ENCODE measurements at places on chromosomes 3 and 15.
A peak's percentile ranks its signal among the peaks of the same experiment; 100 is the strongest.

- DNase-seq, result no peak
These were observed 6.0 kb downstream of the IL1RAP start for GRCh38 chr3:190519886-190520285.

DNA sequence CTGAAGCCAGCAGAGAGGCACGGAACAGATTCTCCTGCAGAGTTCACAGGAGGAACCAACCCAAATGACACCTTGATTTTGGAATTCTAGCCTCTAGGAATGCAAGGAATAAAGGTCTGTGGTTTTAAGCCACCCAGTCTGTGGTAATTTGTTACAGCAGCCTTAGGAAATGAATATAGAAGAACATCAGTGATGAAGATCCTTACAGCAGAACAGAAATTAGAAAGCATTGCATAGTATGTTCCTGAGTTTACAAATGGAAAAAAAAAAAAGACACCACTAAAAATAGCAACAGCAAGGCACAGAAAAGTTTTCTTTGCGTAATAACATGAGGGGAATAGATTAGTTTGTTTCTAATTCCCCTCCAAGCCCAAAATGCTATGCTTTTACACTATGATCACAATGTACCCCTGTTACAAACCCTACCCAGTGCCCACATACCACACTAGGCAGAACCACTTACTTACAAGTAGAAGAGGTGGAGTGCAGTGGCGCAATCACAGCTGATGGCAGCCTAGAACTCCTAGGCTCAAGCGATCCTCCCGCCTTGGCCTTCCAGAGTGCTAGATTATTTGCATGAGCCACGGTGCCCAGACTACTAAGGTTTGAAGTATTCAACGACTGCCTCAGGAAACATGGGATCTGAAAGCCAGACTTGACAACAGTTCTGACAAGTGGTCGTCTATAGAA is 84.3 kb downstream of the SHQ1 start:
- no peak for DNase-seq

DNA sequence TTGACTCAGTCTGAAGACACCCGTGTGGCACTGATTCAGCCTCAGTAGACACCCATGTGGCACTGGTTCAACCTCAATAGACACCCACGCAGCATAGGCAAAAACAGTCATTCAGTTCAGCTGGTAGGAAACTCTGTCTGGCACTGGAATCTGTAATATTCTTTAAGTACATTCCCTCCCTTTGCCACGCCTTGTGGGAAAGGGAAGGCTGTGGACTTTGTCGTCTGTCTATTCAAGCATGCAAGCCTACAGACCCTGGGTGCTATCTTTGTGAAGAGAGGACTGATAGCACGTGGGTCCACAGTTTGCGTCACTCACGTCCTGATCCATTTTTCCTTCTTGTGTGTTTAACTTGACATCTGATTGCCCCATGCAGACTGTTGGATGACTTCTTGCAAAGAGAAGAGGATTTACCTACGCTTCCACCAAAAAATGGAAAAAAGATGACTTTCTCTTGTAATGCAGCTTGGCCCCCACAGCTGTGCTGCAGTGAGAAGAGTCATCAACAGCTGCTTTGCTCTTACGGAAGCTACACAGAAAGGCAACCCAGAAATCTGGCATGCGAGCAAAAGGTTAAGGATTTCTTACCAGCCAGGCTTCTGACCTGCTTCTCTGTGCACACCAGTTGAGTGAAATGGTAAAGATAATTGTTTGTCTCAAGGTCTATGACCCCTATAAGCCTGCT is 278.1 kb downstream of the ULK4 start:
- no peak for DNase-seq

- peak; percentile 43 for DNase-seq
These were observed 52.8 kb downstream of the RGMA start for GRCh38 chr15:93035953-93036810.

GRCh38 chr3:128175768-128176167 is 22.5 kb downstream of the EEFSEC start:
- DNase-seq, result no peak

DNA sequence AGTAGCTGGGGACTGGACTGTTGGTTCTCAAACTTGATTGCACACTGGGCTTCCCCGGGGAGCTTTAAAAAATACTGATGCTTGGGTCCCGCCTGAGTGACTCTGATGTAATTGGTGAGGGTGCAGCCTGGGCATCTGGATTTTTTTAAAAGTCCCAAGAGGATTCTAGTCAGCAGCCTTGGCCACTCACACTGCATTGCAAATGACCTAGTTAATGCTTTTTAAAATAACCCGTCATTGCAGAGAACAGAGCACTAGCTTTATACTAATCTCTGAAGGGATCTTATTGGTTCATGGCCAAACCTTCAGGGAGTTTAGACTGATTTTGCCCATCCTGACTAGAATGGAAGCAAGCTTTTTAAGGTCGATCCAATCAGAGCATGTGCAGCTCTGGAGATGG is 310.6 kb upstream of the PROK2 start:
- no peak for DNase-seq

- DNase-seq, result no peak
These were observed 21.2 kb downstream of the SLC7A14 start for GRCh38 chr3:170564664-170565063.

- DNase-seq, result no peak
These were observed 206.9 kb downstream of the NSUN3 start for GRCh38 chr3:94269763-94270162.

DNA sequence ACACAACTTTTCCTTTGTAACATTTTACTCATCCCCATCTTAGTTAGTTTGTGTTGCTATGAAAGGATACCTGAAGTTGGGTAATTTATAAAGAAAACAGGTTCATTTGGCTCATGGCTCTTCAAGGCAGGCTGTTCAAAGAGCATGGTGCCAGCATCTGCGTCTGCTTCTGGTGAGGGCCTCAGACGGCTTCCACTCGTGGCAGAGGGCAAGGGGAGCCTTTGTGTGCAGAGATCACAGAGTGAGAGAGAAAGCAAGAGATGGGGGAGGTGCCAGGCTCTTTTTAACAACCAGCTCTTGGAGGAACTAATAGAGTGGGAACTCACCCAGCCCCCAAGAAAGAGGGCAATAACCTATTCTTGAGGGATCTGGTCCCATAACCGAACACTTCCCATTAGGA is 23.1 kb downstream of the PLA2G4F start:
- no peak for DNase-seq

GRCh38 chr3:43497905-43498365 is 123.9 kb downstream of the ANO10 start:
- DNase-seq, result no peak

- DNase-seq, result peak; percentile 55
These were observed 24.4 kb downstream of the ATP2C1 start for GRCh38 chr3:130918328-130918727.

DNA sequence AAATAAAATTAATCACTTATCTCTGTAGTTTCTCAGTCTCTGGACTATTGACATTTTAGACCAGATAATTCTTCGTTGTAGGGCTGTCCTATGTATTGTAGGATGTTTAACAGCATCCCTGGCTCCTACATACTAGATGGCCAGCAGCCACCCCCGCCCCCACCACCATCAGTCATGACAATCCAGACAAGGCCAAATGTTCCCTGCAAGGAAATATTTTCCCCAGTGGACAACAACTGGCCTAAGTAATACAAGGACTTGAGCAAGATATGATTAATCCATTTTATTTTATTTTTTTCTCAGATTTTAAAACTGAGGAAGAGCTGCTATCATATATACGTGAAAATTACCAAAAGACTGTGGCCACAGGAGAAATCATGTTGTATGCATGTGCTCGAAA is 23.8 kb downstream of the TICRR start:
- no peak for DNase-seq

DNA sequence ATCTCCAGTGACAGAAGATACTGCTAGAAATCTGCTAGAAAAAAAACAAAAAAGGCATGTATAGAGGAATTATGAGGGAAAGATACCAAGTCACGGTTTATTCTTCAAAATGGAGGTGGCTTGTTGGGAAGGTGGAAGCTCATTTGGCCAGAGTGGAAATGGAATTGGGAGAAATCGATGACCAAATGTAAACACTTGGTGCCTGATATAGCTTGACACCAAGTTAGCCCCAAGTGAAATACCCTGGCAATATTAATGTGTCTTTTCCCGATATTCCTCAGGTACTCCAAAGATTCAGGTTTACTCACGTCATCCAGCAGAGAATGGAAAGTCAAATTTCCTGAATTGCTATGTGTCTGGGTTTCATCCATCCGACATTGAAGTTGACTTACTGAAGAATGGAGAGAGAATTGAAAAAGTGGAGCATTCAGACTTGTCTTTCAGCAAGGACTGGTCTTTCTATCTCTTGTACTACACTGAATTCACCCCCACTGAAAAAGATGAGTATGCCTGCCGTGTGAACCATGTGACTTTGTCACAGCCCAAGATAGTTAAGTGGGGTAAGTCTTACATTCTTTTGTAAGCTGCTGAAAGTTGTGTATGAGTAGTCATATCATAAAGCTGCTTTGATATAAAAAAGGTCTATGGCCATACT is 4.0 kb downstream of the B2M start:
- no peak for DNase-seq

GRCh38 chr3:29331456-29332194 is 50.8 kb downstream of the RBMS3 start:
- no peak for DNase-seq

DNA sequence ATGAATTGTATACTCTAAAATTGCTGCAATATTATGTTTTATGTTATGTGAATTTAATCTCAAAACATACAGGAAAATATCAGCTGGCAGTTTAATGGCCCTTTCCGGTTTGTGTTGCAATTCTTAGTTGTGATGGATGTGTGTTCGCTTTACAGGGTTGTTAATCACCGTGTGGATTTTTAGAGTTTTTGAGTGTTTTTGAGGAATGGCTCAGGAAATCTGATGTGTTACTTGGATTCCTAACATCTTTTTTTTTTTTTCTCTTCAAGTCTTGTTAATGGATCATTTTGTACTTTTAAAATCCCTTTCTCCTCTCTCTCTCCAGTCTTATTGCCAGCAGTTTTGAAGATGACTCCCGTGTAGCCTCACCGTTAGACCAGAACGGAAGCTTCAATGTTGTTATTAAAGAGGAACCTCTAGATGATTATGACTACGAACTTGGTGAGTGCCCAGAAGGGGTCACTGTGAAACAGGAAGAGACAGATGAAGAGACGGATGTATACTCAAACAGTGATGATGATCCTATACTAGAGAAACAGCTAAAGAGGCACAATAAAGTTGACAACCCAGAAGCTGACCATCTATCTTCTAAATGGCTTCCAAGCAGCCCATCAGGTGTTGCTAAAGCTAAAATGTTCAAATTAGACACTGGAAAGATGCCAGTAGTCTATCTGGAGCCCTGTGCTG is 35.7 kb downstream of the MGA start:
- no peak for DNase-seq

GRCh38 chr3:123138839-123139444 is 62.8 kb upstream of the SEC22A start:
- DNase-seq, result no peak

DNA sequence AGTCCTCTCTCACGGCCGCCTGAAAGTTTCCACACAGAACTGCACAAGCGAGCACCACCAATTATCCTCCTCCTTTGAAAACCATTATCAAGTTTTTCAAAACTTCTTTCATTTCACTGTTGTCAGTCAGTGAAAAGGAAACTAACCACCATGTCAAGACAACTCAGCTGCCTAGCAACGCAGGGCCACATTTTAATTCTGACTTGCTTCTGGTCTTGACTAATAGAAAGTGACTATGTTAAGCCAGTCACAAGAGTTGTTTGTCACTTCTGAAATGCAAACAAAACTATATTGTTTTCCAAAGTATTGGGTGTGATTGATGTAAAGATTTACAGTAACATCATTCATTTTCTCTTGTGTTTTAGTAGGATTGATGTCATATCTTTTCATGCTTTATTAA is 612.8 kb upstream of the AGTR1 start:
- no peak for DNase-seq

DNA sequence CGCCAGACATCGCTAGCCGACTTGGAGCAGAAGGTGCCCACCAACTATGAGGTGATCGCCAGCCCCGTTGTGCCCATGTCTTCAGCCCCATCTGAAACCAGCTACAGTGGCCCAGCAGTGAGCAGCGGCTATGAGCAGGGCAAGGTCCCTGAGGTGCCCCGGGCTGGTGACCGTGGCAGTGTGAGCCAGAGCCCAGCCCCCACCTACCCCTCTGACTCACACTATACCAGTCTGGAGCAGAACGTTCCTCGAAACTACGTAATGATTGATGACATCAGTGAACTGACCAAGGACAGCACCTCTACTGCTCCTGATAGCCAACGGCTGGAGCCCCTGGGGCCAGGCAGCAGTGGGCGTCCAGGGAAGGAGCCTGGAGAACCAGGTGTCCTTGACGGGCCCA is 12.9 kb upstream of the APEH start:
- no peak for DNase-seq

DNA sequence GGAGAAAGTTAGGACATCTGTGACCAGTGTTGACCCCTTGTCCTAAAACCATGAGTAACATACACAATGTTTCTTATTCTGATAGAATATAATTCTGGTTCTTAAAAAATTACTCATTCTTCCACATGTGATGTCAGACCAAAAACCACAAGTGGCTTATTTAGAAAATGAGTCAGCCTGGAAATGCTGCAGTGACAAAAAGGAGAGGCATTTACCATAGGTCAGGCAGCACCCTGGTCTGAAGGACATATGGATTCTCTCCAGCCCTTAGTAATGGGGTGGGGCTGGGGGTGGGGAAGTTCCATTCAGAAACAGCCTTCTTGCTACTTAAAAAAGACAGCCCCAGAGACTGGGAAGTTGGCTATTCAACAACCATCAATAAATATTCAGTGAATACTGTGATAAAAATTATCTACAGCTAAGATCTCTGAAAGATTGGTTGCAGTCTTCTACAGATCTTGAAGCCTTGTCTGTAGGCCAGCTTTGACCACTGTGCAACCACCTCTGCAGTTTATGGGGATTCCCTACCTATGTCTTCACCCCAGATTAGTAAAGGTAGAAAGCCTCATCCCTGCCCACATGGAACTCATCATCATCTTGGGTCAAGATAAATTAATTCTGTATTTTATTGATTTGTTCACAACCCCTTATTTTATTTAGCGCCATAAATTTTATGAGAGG is 34.9 kb upstream of the TIMP4 start:
- peak; percentile 59 for DNase-seq
